ENCODE measurements at places on chromosomes 4 and X. TPM values are rescaled to one million over a fixed set of nuclear protein-coding genes. Genes with fewer than 3 reads are reported as not detected.

The XKRX gene
- not detected for total RNA-seq

The FRMD7 gene
- total RNA-seq = not detected

The TBC1D9 gene
- total RNA-seq = 16.1 TPM

The TLR6 gene
- 2.3 TPM for total RNA-seq

The IBSP gene
- not detected for total RNA-seq

Data from gastroesophageal sphincter (tissue), 4 donors.